ENCODE measurements at places on chromosomes 3 and 15. TPM values are rescaled to one million over a fixed set of nuclear protein-coding genes. Genes with fewer than 3 reads are reported as not detected.
A peak's percentile ranks its signal among the peaks of the same experiment; 100 is the strongest.

Gene FGF12
- total RNA-seq: not detected

Gene SNTN
- total RNA-seq: not detected

Gene MAGI1
- 0.24 TPM for total RNA-seq

Gene ZNF502
- 0.77 TPM for total RNA-seq

DNA sequence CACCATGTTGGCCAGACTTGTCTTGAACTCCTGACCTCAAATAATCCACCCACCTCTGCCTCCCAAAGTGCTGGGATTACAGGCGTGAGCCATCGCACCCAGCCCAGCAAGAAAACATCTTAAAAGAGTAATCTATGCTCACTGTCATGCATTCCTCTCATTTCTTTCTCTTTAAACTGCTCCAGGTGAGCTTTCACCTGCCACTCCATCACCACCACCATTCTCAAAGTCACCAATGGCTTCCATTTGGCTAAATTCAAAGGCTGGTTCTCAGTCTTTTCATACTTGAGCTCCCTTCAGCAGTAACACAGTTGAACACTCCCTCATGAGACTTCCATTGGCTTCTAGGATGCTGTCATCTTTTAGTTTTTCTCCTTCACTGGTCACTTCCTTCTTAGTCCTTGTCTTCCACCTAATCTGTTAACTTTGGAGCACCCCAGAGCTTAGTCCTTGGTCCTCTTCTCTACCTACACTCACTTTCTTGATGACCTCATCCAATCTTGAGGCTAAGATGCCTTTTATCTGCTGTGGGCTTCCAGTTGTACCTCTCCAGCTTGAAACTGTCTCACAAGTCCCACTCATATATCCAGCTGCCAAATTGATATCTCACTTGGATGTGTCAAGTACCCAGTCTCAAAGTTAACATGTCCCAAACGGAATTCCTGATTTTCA is 27.0 kb upstream of the ESYT3 start:
- DNase-seq: no peak

DNA sequence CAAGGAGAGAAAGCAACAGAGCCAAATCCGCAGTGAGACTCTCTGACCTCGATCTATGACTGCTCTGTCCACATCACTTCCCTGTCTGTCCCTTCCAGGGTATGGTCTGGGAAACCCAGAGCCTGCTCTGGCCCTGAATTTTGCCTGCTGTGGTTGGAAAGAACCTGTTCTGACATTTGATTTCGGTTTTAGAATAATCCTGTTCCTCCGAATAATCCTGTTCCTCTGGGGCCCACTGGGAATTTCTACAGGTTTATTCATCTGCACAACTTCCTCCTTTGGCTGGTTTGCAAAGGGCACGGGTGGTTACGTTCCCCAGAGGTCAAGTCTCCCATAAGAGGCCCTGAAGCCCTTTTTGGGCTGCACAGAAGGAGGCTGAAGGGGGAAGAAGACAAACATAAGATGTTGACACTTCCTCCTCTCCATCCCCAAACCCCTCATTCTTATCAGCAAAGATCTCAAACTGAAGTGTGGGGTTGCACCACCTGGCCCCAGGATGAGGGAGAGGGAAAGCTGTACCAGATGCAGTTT is 10.6 kb downstream of the LAMP3 start:
- DNase-seq: no peak

DNA sequence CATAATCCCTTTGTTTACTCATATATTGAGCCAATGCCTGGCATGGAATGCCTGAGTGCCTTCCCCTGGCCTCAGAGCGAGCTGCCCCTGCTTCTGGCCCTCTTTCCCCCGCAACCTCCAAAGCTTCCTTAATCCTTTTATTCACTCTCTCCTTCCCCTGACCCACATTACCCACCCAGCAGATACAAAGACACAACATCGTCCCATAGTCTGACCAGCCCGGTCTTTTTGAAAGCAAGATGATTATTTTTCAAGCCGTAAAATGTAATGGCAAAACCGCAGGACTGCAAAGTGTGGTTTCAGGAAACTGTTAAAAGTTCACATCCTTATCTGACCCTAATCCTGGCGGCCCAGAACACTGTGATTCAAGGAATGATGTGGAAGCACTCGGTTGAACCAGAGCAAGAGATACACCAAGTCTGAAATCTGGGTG is 78.4 kb upstream of the LRTM1 start:
- no peak for DNase-seq

Gene SLC38A3
- total RNA-seq: not detected

GRCh38 chr3:29370476-29371420 is 89.9 kb downstream of the RBMS3 start:
- no peak for DNase-seq

- peak; percentile 46 for DNase-seq
Observed at GRCh38 chr15:94231723-94232468, 535 bp downstream of the MCTP2 start.

Gene FEZF2
- not detected for total RNA-seq

Gene EPB42
- not detected for total RNA-seq

Gene NDN
- 1.3 TPM for total RNA-seq

Gene CALML4
- 7.0 TPM for total RNA-seq

DNA sequence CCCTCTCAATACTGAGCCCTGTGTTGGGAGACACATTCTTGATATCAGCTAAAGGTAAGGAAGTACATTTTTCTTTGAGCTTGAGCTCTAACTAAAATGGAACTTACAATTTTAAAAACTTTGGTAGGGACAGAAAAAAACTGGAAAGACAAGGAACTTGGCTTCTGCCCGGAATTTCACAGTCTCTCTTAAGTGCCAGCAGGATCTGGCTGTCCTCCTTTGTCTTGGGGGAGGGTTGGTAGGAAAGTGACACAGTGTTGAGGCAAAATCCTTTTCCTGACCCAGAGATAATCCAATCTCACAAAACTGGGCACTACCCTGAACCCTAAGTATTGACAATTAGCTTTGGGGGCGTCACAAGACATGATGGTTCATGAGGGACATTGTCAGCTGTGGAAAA is 45.3 kb downstream of the ZPLD1 start:
- DNase-seq: no peak

Gene CLDN18
- total RNA-seq: not detected

- no peak for DNase-seq
Observed at GRCh38 chr3:71307991-71308697, 275.4 kb downstream of the FOXP1 start.

Gene EPHB1
- 1.3 TPM for total RNA-seq

DNA sequence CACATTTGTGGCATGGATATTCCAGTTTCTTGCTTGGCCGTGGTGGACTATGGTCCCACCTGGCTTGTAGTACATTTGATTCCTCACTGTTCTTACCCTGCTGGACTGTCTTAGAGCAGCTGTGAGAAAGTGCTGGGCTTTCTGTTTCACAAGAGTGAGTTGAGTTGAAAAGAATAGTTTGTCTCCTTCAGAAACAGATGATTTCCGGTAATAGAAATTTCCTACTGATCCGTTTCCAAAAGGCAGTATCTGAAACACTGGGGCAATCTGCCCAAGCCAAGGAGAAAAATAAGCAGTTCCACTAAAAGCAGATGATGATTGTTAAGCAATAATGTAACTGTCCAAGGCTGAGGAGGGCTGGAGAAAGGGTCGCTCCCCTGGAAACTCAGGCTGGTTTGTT is 96.0 kb downstream of the SUCLG2 start:
- DNase-seq: no peak

Gene ESYT3
- total RNA-seq: 0.17 TPM

DNA sequence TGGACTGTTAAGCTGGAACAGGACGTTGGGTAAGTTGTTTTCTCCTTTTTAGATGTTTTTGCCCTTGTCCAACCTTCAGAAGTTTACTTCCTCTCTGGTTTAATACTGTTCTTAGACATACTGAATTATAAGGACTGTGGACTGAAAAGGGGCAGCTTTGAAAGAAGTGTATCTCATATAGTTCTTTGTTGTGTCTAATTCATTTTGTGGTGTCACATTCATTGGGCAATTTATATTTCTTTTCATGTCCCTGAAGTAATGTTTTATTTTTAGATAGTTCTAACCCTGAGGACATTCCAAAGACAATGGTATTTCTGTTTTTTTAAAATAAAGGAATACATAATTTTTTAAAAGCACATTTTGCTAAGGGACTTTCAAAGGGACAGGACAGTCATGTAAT is 45.2 kb downstream of the TMEM108 start:
- no peak for DNase-seq

DNA sequence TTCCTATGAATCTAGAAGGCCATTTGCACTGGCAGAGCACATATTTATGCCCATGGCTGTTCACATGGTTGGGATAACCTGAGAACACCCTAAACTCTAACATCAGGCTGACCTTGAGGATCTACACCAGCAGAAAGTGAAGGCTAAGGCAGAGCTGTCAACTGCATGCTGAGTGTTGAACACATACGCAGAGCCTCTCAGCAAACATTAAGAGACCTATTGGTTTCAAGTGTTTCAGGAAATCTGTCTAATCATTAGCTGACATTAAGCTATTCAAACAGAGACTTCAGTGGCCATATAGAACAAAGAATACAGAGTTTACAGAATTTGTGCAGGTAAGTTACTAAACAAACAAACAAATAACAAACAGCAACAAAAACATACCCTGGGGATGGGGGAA is 16.1 kb upstream of the SEC61A1 start:
- no peak for DNase-seq

DNA sequence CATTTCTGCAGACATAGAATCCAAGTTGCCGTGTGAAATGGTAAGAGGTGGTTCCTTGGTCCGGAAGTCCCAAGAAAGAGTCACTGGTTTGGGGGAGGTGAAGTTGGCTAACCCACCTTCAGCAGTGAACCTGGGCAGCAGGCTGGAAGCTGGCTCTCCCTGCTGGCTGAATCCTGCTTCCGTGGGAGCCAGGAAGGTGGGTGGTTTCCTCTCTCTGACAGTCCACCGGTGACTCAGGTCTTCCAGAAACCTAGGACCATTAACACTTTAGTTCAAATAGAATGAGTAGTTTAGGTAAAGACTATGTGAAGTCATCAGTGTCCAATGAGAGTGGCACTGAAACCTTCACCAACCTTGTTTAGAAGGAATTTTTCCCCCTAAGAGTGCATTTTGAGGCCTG is 87.4 kb upstream of the CACNA2D3 start:
- DNase-seq: no peak

DNA sequence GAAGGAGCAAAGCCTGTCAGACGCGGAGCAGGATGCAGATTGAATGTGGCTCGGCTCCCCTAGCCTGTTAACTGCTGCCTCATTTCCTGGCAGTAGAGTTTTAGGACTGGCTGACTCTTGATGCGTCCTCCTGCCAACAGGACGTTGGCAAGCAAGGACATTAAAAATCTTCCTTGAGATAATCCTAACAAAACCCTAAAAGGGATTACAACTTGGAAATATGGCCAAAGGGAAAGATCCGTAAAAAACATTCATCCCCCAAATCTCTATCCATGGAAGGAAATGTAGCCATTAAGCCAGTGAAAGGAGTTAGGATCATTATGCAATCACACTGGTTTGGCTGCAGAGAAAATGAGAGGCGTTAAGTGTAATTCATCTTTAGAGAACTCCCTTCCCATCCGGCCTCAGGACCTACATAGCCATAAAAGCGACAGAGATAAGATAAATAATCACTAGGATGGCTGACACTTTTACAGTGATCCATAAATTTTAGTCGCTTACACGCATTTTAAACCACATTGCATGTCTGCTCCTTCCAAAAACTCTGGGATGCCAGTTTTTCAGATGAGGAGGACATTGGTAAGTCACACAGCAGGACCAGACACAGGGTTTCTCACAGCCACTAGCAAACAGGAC is 44.5 kb upstream of the C3orf80 start:
- no peak for DNase-seq

GRCh38 chr15:70473581-70474370 is 289.6 kb downstream of the UACA start:
- DNase-seq: no peak

DNA sequence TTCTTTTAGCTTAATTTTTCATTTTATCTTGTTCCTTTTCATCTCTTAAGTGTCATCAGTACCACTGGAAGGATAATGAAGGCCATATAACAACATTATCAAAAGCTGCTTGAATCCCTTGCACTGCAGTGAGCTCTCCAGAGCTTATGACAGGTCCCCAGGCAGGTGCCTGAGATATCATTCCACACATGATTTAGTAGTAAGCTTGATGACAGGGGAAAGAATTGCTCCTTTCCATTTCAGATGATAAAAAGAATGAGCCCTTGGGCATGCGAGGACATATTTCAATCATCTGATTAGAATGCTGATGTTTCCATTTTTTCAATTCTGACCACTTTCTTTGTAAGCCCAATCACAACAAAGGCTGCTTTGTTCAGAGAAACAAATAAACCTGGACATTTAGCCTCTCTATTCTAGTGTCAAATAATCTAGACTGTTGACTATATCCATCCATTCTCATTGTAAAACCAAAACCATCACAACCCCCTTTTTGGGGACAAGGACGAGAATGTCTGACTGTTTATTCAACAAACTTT is 567.8 kb downstream of the IGSF11 start:
- DNase-seq: no peak

- DNase-seq: no peak
Observed at GRCh38 chr3:45944830-45945620, 1.8 kb downstream of the CXCR6 start.

GRCh38 chr15:100020614-100021013 is 287.4 kb upstream of the LYSMD4 start:
- no peak for DNase-seq

Data from activated CD4-positive, alpha-beta memory T cell treated with anti-CD3 and anti-CD28 coated beads for 36 hours (primary cell).